ENCODE measurements at places on chromosomes 12 and 14. TPM values are rescaled to one million over a fixed set of nuclear protein-coding genes. Genes with fewer than 3 reads are reported as not detected.

The CD163 gene
- total RNA-seq: not detected

The TSPAN19 gene
- total RNA-seq: not detected

The CYP46A1 gene
- total RNA-seq: not detected

The KRT74 gene
- total RNA-seq: not detected

The FOXN4 gene
- total RNA-seq: not detected

The ADAM21 gene
- not detected for total RNA-seq

The SLCO1B1 gene
- not detected for total RNA-seq

The SIVA1 gene
- 558 TPM for total RNA-seq

The C3AR1 gene
- 0.22 TPM for total RNA-seq

The B4GALNT1 gene
- 0.14 TPM for total RNA-seq

The SLC17A8 gene
- not detected for total RNA-seq

The POTEG gene
- not detected for total RNA-seq

The GDF3 gene
- not detected for total RNA-seq

All from epithelial cell of proximal tubule (primary cell).